ENCODE measurements at places on chromosomes 4 and X.

- peak; percentile 28 for DNase-seq
Measured at GRCh38 chrX:153935326-153935851, 552 bp upstream of the NAA10 start.

DNA sequence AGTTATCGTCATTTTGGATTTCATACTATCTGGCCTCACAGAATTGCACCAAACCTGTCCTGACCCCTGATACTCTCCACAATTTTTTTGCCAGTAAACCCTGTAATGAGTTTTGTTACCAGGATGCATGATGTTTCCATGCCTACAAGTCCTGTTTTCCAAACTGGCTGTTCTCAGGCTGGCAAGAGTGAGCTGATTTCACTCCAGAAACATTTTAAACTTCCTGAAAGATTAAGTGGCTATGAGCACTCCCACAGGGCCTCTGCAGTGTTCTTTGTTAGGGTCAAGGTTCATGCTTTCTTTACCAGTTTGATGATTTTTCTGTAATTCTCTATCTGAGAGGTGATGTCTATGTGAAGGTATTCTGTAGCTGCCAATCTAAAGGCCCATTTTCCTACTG is 31.7 kb upstream of the PDLIM3 start:
- DNase-seq = no peak

DNA sequence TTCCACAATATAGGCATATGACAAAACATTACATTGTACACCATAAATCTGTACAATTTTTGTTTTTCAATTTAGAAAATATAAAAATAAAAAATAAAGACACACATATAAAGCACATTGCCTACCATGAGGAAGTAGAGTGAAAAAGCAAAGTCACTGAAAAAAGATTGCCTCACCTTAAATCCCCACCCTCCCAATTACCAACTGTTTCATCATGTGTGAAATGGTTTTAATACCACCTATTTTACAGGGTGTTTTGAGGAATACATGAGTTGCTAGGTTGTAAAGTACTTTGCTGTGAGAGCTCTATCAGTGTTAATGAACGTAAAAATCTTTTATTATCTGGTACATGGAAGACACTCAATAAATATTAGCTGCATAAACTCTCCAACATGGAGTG is 373.6 kb upstream of the NDST3 start:
- DNase-seq = no peak

DNA sequence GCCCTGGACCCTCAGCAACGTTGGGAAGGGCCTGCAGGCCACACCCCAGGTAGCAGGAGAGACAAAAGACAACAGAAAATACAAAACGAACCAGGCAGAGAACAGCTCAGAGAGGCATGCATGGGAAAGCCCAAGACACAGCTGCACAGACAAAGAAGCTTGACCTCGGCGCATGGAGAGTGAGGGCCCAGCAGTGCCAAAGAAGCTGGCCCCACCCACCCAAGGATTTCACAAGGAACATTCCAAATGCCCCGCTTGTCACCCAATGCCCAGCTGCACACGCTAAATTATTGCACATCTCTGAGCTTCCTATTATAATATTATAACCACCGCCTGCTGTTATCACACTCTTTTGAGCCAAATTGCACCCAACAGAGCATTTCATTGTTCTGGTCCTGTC is 147.7 kb upstream of the TBL1X start:
- DNase-seq = no peak

GRCh38 chrX:151974336-151975227 is at the start of gene GABRE:
TSS of gene GABRE (minus strand) at chrX:151974676. CDS start at chrX:151974625, 51 bp downstream.
- DNase-seq = no peak

DNA sequence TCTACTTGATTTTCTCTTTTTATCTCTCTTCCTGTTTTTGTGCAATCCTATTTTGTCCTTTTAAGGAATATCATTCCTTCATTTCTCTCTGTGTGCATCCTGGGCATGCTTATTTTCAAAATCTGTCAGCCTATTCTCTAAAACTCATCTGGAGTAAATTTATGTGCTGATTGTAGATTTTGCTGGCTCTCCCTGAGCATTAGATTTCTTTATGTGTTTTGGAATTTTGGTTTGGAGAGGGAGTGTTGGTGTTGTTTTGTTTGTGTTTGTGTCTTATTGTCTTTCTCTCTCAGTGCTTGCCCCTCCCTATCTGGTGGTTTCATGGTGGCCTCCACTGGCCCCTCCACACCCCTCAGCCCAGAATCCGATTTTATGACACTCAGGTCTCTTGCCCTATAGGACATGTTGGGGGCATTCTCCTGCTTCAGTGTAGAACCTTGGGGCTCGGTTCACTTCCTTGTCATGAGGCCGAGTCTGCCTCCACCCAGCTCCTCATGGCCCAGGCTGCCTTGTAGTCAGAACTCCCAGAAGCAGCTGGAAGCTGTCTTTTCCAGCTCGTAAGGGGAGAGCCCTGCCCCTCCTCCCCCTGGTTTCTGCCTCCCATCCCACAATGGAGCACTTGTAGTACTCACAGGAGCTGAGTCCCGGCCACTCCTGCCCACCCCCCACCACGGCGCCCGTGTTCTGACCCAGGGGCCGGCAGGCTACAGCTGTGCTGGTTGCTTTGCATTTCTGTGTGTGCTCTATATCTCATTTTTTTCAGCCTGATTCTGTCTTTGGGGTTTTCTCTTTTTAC is 24.5 kb upstream of the PJA1 start:
- no peak for DNase-seq

DNA sequence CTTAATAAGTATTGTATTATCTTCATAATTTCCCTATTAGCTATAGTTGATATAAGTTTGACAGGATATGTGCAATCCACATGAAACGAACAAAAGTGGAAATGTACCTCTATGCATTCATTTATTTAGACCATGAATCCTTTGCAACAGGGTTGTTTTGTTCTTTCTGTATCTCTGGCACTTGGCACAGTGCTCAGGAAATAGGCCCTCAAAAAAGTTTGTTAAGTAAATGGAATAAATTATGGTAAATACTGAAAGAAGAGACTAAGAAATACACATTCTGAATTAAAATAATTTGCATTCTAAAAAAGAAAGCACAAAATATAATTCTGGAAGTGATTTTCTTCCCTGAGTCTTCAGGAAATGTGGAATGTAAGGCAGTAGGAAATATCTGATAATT is 39.3 kb downstream of the TAPT1 start:
- DNase-seq = no peak

DNA sequence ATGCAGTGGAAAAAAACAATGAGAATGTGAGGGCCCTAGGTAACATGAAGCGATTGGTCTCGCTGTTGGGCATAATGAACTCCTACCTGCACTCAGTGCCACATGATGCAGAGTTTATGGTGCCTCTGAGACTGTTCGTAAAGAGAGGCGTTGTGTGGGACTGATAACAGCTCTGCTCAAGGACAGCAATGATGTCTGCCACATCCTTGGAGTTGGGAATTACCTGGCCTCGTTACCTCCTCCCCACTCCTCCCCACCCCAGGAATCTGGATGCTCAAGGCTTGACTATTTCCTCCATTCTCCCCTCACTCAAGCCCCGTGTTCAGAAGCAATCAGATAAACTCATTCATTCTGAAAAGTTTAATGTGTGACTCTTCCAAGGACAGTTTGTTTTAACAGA is 148.0 kb upstream of the JADE1 start:
- DNase-seq = no peak

DNA sequence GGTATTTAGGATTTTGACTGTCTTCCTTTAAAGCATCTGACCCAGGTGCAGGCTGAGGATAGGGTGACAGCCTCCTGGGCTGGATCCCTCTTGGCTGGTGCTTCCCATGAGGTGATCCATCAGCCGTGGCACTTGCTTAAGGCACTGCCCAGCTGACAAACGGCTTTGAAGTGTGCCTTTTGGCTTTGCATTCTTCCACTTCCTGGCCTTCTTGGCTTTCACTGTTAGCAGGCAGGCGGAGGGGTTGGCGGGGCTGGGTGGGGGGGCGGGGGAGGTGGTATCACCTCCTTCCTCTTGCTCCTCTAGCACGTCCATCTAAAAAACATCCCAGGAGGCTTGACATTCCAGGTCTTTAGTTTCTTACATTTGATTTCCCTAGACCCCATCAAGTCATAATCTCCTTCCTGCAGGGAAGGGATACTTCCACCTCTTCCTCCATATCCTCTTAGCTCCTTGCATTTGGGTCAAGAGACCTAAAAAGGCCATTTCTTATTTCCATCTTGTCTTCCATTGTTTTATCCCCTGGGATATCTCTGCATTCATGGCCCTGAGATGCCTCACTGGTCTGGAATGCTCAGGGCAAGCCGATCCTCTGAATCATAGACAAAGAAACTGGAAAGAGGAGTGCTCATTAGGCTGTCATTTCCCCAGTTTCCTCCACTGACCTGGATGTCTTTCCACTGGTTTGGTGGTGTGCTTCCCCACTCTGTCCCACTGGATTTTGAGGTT is 11.3 kb upstream of the APLN start:
- no peak for DNase-seq

DNA sequence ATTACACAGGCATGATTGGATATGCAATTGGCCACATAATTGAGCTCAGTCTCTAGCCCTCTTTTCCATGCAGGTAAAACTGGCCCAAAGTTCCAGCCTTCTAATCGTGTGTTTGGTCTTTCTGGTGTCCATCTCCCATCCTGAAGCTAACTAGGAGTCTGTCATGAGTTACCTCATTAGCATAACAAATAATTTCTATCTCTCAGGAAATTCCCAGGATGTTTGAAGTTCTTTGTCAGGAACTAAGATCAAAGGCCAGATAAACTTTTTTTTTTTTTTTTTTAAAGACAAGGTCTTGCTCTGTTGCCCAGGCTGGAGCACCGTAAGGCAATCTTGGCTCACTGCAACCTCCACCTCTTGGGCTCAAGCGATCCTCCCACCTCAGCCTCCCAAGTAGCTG is 15.8 kb downstream of the ATXN3L start:
- DNase-seq = no peak

DNA sequence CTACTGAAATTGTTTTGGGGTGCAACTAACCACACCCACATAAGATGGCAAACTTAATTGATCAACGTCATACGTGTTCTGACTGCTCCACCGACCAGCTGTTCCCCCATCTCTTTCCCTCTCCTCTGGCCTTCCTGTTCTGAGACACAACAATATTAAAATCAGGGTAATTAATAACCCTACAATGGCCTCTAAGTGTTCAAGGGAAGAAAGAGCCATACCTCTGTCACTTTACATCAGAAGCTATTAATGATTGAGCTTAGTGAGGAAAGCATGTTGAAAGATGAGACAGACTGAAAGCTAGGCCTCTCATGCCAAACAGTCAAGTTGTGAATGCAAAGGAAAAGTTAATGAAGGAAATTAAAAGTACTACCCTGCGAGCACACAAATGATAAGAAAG is 173.9 kb upstream of the FTHL17 start:
- DNase-seq = no peak

DNA sequence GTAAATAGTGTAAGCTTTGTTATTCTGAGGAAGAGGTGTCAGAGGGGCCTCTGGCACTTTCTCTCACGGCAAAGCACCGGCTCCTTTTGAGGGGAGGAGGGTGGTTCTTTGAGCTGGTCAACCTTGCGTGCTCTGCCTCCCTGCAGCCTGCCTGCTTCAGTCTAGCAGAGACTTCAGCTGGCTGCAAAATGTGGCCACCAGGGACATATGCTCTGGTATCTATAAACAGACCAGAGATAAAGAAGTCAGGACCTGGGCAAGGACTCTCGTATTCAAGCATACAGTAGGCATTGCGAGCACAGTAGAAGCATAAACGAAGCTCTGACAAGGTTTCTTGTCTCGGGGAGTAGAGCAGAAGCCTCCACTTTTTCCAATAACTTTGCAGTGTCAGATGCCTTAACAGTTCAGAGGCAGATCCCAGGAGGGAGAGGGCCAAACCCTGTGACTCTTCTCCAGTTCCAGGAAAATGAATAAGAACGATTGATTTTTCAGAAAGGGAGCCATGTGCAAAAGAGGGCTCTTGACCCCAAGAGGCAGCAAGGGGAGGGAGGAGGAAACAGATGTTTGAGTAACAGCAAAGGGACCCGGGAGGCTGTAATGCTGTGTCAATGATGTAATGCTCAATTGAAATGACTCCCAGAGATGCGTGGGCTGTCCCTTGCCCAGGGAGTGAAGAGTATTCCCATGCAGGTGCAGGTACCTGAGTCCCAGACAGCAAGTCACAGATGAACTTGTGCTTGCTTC is 57.9 kb upstream of the TEX13D start:
- no peak for DNase-seq

DNA sequence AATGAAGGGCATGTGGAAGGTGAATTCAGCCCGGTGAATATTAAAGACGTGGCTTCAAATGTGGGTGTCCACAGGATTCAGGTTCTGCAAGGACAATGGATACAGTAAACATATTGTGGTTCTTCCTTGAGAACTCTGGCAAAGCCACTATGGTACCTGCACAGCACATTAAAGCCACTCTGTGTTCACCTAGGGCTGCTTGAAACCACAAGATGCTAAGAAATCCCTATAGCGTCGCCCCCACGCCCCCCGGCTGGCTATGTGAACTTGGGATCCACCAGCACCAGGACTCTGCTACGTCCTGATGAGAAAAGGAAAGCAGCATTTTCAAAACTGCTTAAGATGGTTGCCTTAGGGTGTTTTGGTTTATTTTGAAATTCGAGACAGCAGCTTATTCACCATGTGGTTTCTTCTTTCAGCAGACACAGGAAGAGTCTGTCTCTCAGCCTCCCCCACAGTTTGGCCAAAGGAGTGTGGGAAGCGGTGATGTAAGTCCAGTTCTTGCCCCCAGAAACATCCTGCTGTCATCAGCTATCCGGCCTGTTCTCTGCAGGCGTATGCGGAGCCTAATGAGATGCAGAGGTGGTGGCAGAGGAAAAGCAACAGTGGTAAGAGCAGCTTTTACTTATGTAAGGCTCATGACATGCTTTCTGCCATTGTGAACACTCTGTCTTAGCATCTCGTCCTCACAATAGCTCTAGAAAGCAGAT is 111.5 kb downstream of the AFAP1 start:
- peak; percentile 87 for DNase-seq

DNA sequence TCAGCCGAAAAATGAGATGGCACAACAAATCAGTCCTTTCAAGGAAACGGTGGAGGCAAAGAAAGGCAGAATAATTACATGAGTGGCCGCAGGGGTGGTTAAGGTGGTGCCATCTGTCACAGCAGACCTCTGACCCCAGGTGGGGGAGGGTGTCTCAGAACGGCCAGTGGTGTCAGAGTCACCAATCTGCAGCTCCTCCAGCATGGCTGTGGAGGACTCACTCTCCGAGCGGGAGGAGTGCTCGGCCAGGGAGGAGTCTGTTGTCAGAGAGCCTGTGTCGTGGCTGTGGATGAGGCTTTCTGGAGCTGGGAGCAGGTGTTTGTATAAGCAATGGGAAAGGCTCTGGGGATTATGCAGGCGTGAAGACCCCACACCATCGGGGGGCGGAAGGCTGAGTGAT is 130.3 kb upstream of the PDLIM3 start:
- no peak for DNase-seq

- DNase-seq = no peak
Measured at GRCh38 chr4:98921292-98921691, 7.6 kb downstream of the EIF4E start.

DNA sequence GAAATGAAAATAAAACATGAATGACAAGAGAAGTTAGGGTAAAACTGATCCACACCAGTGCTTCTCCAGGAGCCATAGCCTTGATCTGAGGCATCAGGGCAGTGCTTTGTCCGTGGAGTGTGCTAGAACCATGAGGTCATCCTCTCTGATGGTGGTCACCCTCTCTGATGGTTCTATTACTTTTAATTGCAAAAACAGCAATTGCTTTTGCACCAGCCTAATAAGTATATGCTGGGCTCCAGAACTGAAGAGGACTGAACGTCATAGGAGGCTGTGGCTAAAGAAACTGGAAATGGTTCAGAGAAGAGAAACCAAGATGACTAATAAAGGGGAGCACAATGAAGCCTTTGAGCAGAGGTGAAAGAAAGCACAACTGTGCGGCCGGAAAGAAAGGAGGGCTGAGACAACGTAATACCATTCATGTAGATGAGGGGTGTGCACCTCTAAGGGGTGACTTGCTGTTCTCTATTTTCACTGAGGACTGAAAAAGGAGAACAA is 17.0 kb upstream of the TMEM154 start:
- DNase-seq = peak; percentile 60
